ENCODE measurements at places on chromosomes 13 and 19. TPM values are rescaled to one million over a fixed set of nuclear protein-coding genes. Genes with fewer than 3 reads are reported as not detected.

Gene IZUMO2
- total RNA-seq: not detected

Gene CCL25
- not detected for total RNA-seq

Gene LRRC63
- not detected for total RNA-seq

Gene PIP5K1C
- 36.6 TPM for total RNA-seq

Gene LRFN3
- total RNA-seq: 1.7 TPM

Gene INAFM1
- 1.1 TPM for total RNA-seq

Gene REXO1
- total RNA-seq: 4.3 TPM

Gene IGFL3
- not detected for total RNA-seq

Gene VMAC
- total RNA-seq: 5.9 TPM
